ENCODE measurements at places on chromosomes 7 and 10.

DNA sequence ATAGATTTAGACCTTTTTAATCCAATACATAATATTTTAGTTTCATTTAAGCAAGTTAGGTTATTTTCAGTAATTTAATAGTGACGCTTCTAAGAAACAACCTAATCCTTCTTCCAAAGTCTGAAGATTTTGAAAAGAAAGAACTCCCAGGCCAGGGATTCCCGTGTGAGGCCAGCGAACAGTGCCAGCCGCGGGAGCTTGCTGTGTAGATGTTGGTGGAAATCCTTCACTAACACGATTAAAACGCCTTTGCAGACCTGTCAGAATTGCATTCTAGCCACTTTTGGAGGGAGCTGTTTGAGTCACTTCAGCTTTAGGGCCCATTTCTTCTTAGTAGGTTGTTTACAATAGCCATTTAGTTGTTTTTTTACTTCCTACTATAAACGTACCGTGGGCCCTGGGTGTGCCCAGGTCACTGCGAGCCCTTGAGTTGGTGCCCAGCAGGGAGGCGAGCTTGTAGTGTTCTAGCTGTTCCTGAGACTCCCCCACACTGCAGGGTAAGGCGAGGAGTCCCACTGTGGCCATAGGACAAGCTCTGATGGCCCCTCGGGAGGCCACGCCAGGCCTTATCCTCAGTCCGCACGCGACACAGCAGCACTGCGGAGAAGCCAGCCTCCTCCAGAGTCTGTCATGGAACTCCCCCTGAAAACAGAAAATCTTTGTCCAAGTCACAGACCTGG, 32.3 kb downstream of the PPP2R2D start:
- DNase-seq = no peak

DNA sequence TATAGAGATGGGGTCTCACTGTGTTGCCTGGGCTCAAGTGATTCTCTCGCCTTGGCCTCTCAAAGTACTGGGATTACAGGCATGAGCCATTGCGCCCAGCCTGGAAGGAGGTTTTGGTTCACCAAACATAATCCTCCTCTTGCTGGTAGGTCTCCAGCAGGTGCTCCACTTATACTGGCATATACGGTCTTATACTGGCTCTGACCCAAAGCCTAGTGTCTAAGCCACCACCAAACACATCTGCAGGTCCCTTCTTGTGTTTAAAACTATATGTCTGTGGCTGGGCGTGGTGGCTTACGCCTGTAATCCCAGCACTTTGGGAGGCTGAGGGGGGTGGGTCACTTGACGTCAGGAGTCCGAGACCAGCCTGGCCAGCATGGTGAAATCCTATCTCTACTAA, 5.4 kb downstream of the MBLAC1 start:
- DNase-seq = no peak

DNA sequence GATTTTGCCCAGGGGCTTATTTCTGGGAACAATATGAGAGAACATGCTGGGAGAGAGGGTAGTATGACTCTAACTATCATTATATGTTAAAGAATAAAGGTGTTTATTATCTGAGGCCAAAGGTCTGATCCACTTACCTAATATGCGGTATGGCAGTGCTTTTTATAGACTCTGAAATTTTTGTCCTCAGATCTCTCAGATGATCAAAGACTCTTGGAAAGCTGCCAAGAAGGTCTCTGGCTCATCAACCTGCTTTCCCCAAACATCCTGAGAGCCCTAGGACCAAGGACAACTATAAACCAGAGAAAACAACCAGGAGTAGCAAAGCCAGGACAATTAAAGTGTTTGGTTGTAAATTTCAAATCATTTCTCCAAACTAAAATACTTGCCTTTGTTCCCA, 255.7 kb upstream of the LRRN3 start:
- DNase-seq = no peak

- DNase-seq = no peak
These were observed 85.9 kb downstream of the ADD3 start for GRCh38 chr10:110093722-110094121.

DNA sequence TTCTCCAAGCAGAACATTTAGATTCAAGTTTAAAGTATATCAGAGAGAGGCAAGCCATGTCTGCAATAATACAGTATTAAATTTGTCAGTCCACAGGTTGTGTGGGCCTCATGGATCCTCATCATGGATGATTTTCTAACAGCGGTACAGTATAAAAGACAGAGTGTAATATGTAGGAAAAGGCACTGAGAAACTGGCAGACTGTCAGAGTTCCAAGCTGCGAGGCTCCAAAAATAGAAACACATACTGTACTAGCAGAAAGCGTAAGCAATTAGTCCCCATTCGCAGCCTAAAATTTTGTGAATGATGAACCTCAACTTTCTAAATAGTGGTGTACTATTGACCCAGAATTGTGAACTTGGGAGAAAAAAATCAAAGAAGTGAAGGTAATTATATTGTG, 933.3 kb downstream of the XPNPEP1 start:
- no peak for DNase-seq

- DNase-seq = no peak
These were observed 149.2 kb downstream of the REEP3 start for GRCh38 chr10:63670291-63670898.

GRCh38 chr7:14714161-14714728, 188.3 kb downstream of the DGKB start:
- DNase-seq = no peak

DNA sequence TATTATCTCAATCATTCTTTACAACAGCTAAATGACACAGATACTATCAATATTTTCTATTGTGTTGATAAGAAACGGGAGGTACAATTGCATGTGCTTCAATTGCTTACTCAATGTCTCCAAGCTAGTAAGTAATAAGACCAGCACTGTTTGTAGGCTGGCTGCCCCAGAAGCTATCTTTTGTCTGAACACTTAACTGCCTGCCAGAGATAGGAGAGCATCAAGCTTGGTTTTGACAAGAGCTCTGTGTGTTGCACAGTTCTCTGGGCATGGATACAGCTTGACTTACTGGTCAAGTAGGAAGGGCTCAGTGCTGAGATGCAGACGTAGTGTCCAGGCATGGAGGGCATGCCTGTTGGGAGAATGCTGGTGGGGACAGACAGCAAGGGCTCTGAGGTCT, 26.3 kb upstream of the CAPZA2 start:
- DNase-seq = no peak

GRCh38 chr10:26242706-26243350, 26.3 kb downstream of the GAD2 start:
- no peak for DNase-seq

GRCh38 chr10:122856902-122857301, 11.2 kb upstream of the CUZD1 start:
- no peak for DNase-seq

DNA sequence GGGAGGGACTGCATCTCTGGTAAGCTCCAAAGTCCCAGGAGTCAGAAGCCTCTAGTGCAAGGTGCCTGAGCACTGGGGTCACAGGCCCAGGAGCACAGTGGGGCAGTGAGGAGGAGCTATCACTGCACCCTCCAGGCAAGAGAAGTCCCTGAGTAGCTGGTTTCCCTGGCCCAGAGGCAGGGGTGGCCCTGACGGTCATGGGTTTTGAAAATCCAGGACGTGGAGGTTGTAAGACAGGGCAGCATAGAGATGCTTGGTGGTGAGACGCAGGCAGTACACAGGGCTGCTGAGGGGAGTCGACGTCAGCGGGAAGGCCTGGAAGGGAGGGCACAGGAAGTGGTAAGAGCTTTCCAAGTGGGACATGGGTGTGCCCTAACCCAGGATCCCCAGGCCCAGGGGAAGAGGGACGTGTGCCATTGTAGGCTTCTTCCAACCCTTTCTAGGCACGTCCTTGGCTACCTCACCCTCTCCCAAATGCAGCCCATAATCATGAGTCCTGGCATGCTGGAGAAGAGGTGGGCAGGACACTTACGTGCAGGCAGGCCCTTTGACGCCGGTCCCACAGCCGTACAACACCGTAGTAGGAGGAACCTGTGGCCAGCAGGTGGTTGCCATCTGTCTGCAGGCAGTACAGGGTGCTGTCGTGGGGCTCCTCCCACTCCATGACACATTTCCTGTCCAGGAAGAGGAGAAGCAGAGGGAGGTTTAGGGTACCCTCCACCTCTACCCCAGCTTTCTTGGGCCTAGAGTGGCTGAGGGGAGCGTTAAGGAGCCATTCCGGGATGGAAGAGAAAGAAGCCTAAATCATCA, 23.2 kb downstream of the DPCD start:
- no peak for DNase-seq

GRCh38 chr7:120723465-120724385, 134.2 kb downstream of the TSPAN12 start:
- no peak for DNase-seq

DNA sequence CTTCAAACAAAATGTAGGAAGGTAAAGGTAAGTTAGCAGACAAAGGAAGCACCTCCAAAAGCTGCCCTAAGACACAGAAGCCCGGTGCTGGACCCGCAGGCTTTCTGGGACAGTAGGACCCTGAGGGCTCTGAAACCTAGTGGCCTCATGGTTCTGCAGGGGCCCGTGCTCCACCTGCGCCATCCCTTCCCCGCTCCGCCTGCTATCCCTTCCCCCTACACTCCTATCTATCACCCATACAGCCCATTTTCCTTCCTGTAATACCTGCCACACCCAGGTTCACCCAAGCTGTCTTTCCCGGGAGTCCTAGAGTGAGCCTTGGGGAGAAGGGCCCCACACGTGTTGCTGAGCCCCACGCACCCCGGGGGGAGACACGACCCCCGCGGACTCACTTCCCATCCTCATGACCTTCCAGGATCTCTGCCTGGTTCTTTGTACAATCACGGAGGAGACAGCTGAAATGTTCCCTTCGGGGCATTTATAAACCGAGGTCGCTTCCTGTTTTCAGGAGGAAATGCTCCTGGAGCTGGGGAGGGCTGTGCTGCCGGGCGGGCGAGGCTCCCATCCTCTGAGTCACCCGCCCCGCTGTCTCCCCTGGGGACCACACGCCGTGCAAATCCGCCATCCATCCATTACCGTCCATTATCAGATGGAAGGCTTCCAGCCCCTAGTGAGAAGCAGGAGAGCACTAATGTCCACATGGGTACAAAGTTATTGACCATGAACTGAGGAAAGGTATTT, 251.7 kb upstream of the PITRM1 start:
- peak; percentile 28 for DNase-seq

GRCh38 chr10:83301732-83302131, 837.6 kb upstream of the GHITM start:
- no peak for DNase-seq

GRCh38 chr10:29788113-29788512, 153.3 kb upstream of the SVIL start:
- no peak for DNase-seq

DNA sequence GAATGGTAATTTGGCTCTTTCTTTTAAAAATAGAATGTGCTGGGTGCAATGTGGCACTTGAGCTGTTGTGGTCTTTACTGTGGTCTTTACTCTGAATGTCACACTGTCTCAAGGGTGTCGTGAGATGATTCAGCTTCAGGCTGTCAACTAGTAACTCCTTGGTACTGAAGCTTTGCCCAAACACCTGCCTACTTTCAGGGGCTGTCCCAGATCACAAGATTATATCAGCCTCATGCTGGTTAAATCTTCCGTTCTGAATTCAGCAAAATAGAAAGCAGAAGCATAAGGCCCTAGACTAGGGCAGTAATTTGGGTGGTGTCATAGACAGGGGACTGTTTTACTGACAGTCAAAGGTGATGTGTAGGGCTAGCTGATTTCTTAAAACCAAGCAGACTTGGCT, 110.9 kb downstream of the BAMBI start:
- no peak for DNase-seq
